ENCODE measurements at places on chromosomes 12 and 14. TPM values are rescaled to one million over a fixed set of nuclear protein-coding genes. Genes with fewer than 3 reads are reported as not detected.

ZCCHC8 gene
- 8.9 TPM for total RNA-seq

PPP2R5C gene
- 57.8 TPM for total RNA-seq

STON2 gene
- 1.9 TPM for total RNA-seq

RASSF8 gene
- 24.6 TPM for total RNA-seq

NOS1 gene
- not detected for total RNA-seq

PLEKHA5 gene
- total RNA-seq, result 16.9 TPM

IL26 gene
- total RNA-seq, result not detected

IAPP gene
- total RNA-seq, result not detected

TOX4 gene
- 54.5 TPM for total RNA-seq

PALS1 gene
- 10.6 TPM for total RNA-seq

SLC6A12 gene
- not detected for total RNA-seq

INF2 gene
- total RNA-seq, result 35.0 TPM

MGST1 gene
- total RNA-seq, result 171 TPM

C12orf54 gene
- not detected for total RNA-seq

SRRM4 gene
- not detected for total RNA-seq

TSHR gene
- not detected for total RNA-seq

P2RX2 gene
- total RNA-seq, result not detected

COX8C gene
- not detected for total RNA-seq

ATL1 gene
- 1.2 TPM for total RNA-seq

AQP6 gene
- total RNA-seq, result not detected

MUCL1 gene
- not detected for total RNA-seq

SMIM41 gene
- total RNA-seq, result 50.8 TPM

KRT85 gene
- not detected for total RNA-seq

KCNA1 gene
- not detected for total RNA-seq

CLECL1 gene
- total RNA-seq, result not detected

RITA1 gene
- total RNA-seq, result 18.2 TPM

SOAT2 gene
- not detected for total RNA-seq

CMKLR1 gene
- 0.13 TPM for total RNA-seq

ANKS1B gene
- total RNA-seq, result 0.32 TPM

MGP gene
- 13.6 TPM for total RNA-seq

CLEC9A gene
- total RNA-seq, result not detected

PGF gene
- 14.6 TPM for total RNA-seq

DIO3 gene
- 7.2 TPM for total RNA-seq

BCAT1 gene
- total RNA-seq, result 69.1 TPM

ERBB3 gene
- 0.64 TPM for total RNA-seq

RASSF3 gene
- 15.3 TPM for total RNA-seq

TMEM30B gene
- total RNA-seq, result 0.16 TPM

SDR9C7 gene
- total RNA-seq, result not detected

ZDHHC22 gene
- not detected for total RNA-seq

ETFRF1 gene
- 13.4 TPM for total RNA-seq

SLCO1B1 gene
- total RNA-seq, result not detected

RTL1 gene
- total RNA-seq, result not detected
